ENCODE measurements at places on chromosomes 1 and 21.
A peak's percentile ranks its signal among the peaks of the same experiment; 100 is the strongest.

DNA sequence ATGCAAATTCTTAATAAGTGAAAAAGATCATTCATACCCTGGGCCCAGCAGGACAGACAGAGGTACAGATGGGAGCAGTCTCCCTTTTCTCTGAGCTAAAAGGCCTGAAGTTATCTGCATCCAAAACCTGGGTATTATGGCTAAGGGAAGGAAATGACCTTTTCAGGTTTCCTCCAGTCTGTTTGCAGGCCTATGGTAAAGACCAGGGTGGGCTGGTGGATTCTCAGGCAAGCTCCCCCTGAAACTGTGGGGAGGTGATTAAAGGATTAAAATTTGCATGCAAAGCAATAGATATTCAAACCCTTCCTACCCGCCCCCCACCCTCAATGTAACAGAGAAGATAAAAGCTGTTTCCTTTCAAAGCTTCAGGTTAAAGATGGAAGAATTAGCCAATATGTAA lies 471.8 kb upstream of the RUNX1 start:
- no peak for DNase-seq

GRCh38 chr1:43858324-43858723 lies 75.3 kb upstream of the ARTN start:
- DNase-seq: peak; percentile 84

DNA sequence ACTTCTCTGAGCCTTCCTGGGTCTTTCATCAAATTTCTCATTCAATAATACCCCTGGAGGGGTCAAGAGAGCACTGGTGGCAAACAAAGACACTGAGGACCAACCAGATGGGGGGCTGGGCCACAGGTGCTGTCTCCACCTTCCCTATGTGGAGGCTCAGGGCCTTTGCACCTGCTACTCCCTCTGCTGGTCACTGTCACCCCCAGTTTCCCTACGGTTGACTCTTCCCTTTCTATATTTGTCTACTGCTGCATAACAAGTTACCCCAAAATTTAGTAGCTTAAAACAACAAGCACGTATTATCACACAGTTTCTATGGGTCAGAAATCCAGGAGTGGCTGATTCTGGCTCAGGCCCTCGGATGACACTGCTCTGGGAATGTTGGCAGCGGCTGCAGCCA lies 138.8 kb upstream of the RUNX3 start:
- DNase-seq: no peak

GRCh38 chr1:35565742-35566133 lies 7.4 kb upstream of the TFAP2E start:
- DNase-seq: no peak

DNA sequence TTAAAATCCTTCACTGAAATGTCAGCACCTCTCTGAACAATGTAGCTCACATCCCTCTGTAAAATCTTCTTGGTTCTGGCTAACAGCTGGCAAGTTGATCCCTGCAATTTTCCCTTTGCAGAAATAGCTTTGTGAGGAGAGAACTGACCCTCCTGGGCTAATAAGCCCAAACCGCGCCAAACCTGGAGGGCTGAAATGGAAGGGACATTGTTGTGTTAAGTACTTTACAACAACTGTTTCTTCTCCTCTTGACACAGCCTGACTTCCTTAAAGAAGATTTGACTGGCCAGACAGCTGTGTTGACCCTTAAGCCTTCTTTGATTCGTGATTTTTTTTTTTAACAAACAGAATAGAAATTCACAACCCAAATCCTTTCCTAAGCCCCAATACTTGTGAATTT lies 5.7 kb downstream of the LMX1A start:
- DNase-seq: peak; percentile 22

DNA sequence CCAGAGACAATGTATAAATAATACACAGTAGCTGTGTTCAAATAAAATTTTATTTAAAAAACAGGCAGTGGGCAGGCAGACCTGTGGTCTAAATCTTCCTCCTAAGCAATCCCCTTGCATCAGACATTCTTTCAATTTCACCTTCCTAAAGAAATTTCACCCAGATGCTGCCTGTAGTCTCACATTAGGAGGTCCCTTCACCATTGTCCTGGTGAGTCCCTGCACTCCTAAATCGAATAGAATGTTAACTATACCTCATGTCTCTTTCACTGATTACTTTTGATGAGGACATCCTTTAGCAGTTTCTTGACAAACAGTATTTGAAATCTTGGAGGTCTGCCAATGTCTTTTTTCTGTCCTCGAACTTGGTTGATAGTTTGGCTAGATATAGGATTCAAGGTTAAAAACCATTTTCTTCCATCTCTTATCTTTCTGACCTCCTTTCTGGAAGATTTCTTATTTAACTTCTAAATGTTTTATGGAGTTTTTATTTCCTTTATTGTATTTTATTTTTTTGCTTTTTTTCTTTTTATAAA lies 77.5 kb downstream of the LPGAT1 start:
- no peak for DNase-seq

DNA sequence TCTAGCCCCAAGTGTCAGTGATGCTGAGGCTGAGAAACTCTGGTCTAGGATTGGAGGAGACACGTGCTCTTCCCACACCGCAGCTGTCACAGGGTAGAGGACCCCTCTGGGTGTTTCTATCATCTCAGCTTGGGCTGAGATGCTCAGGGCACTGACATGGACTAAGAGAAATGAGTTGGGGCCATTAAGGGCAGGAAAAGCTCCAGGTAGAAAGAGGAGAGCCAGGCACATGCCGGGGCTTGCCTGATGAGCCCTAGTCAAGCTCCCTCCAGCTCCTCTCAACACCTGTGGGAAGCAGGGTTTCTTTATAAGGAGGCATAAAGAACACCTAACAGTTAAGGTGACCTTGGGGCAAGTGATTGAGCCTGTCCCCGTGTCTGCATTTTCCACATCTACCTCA lies 17.3 kb downstream of the ABCA4 start:
- no peak for DNase-seq

DNA sequence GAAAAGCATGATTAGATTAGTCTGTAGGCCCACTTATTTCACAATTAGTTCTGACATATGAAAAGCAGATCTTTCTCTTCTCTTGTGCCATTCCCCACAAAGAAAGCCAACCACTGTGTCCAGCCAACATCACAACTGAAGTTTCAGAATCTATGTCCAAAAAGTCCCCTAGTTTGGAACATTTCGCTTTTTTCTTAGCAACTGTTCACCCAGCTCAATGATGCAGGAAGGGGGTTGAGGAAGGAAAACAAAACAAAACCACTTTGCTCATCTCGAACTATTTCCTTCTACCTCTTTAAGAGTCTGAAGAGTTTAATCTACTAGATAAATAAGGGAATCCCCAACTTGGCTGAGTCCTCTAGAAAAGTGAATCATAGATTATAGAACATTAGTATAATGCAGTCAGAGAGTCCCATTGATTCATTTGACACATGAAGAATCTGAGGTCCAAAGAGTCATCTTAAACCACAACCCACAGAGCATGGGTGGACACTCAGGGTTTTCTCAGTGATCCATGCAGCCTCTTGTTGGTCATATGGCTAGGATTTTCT lies 159.3 kb upstream of the SGIP1 start:
- DNase-seq: no peak

DNA sequence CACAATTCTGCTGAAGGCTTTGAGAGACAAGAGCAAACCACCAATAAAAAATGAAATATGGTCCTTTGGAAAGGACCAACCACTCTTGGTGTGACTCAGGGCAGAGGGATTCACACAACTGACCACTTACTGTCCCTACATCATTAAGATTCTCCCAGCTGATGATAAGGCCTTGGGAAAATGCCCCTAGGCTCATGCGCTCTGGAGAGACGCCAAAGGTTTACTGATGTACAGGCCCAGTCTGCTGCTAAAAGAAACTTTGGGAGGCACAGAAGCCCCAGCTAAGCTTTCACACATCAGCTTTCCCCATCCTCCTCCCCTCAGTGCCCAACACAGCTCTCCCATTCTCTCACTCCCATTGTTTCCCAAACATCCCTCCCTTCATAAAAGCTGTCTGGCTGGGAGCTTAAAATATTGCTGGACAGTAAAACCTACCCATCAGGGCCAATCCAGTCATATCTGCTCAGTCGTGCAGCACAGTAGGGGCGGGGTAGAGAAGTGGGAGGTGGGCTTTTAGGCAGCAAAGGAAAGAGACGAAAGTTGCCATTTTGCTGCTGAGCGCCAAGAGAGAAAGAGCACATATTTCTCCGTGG lies at the start of gene GJA8:
Gene GJA8, plus strand, starts transcription at position 543 of the 593 bp plus-strand sequence. CDS start 5,161 bp downstream, outside the sequence.
- DNase-seq: no peak

DNA sequence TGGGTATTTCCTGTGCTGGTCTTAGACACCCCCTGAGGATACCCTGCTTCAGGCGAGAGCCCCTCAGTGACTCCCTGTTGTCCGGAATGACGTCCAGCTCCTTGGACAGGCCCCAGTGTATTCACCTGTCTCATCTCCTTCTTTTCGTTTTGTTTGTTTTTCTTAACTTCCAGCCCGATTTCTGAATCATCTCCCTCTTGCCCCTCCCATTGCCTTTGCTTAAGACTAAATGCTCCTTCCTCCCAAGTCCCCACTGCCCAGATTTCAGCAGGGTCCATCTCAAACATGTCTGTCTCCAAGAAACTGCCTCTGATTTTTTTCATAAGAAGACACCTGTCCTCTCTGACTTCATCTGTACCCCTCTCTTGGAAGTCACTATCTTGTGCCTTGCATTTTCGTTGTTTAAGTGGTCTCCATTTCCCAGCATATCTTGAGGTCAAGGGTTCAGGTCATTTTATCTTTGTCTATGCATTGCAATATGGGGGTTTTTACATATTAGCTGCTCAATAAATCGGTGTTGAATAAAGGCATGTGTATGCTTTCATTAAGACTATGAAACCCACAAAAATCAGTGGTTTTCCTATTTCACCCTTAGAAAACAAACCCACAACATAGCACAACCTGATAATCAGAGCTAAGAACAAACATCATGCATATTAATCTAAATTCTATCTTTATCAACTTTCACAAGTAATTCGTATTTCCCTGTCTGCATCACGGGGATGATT lies 58.4 kb upstream of the LGALS8 start:
- DNase-seq: no peak

- no peak for DNase-seq
These were observed 6.8 kb upstream of the UTP25 start for GRCh38 chr1:209820986-209821385.

All from tongue (tissue), 3 donors.